LNCaP clone FGC (cell line): ENCODE measurements at places on chromosomes 2 and 18.

DNA sequence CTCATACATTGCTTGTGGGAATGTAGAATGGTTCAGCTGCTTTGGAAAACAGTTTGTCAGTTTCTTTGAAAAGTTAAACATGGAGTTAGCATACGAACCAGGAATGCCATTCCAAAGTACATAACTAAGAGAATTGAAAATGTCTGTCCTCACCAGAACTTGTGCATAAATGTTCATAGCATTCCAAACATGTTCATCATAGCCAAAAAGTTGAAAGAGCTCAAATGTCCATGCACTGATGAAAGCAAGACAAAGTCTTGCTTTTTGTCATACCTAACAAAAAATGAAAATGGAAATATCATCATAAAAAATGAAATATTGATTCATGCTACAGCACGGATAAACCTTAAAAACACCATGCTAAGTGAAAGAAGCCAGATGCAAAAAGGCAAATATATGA is 408.8 kb upstream of the UBE2E3 start:
- DNase-seq: no peak

GRCh38 chr2:3147651-3148530 is 229.7 kb downstream of the EIPR1 start:
- no peak for DNase-seq

- DNase-seq: no peak
These were observed 34.1 kb downstream of the PARD6G start for GRCh38 chr18:80213182-80213581.

GRCh38 chr18:50812834-50813233 is 7.0 kb downstream of the MRO start:
- no peak for DNase-seq

- no peak for DNase-seq
These were observed 119.8 kb downstream of the NRP2 start for GRCh38 chr2:205802065-205802464.

- DNase-seq: no peak
These were observed 131.1 kb upstream of the DNAJC10 start for GRCh38 chr2:182585001-182585400.

GRCh38 chr18:57906852-57907251 is 103.7 kb upstream of the ATP8B1 start:
- DNase-seq: no peak

GRCh38 chr18:25817546-25818237 is 272.7 kb downstream of the SS18 start:
- no peak for DNase-seq

DNA sequence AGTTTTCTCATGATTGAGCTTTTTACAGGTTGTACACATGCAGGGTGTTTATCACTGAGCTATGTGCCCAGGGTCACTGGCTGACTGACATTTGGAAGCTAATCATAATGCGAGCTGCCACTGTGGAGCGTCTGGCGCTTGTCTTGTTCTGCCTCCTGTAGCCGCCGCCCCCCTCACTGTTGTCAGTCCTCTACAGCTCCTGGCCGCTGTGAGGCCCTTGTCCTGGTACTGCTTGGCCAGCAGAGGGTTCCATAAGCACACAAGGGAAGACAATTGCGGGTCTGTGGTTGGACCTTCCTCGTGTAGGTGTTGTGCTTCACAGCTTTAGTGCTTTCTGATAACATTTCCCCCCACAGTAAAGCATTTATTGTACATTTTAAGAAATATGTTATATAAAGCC is 105.6 kb upstream of the LDLRAD4 start:
- peak; percentile 8 for DNase-seq
